ENCODE measurements at places on chromosomes 11 and 22.

DNA sequence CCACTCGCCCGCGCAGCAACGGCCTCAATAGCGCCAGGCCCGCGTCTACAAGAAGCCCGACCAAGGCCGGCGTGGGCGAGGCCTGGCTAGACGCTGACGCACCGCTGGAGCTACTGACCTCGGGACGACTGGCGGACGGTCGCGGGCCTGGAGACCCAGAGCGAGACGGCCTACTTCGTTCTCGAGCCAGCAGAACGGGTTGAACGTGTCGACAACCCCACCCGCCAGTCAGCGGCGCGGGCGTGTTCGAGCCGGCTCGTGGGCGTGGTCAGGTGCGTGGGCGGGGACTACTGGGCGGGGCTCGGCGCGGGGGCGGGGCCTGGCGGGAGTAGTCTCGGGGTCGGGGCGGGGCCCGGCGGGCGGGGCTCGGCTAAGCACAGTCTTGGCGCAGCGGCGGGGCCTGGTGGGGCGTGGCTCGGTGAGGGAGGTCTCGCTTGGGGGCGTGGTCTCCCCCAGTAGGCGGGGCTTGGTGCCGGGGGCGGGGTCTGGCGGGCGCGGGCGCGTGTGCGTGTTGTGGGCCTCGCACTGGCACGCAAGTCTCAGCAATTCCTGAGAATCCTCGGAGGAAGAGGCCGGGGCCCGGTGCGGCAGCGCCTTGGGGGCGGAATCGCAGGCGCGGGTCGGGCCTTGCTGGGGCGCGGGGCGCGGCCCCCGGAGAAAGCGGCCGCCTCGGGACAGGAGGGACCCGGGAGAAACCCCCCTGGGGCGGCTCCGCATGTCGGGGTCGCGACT is at the start of gene RNH1:
Gene RNH1, minus strand, starts transcription at position 248 of the 732 bp plus-strand sequence. CDS start 5,080 bp downstream, outside the sequence.
- peak; percentile 90 for DNase-seq

DNA sequence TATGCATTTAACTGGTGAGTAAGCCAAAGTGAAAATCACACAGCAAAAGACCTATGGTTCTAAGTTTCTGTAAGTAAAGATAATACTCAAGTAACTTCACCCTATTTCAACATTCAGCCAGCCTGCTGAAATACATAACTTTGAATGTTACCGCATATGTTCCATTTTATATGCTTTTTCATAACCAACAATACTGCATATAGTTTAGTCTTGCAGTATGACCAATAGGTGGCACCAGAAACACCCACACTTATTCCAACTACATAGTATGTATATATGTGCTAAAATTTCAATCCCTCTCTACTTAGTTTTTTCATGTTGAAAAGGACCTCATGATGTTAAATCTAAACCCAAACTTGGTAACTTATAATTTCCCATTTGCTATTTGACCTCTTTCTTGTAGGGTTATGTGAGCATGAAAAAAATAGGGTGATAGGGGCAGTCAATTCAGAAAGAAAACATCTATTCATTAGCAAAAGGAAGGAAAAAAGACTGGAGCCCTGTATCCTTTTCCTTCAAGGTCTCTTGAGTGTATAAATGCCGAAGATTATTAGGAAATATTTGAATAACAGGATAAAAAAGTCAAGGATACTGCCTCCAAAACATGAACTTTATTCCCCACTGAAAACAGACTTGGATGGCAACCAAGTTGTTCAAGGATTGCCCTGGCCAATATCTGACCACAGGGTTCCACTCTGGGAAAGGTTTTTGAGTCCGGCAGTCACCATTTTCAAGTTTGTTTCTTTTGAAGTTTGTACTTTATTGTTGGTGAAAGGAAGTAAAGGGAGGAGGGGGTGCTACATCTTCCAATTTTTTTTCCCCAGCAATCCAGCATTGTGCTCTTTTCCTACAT is 23.8 kb upstream of the FZD4 start:
- DNase-seq: peak; percentile 38

DNA sequence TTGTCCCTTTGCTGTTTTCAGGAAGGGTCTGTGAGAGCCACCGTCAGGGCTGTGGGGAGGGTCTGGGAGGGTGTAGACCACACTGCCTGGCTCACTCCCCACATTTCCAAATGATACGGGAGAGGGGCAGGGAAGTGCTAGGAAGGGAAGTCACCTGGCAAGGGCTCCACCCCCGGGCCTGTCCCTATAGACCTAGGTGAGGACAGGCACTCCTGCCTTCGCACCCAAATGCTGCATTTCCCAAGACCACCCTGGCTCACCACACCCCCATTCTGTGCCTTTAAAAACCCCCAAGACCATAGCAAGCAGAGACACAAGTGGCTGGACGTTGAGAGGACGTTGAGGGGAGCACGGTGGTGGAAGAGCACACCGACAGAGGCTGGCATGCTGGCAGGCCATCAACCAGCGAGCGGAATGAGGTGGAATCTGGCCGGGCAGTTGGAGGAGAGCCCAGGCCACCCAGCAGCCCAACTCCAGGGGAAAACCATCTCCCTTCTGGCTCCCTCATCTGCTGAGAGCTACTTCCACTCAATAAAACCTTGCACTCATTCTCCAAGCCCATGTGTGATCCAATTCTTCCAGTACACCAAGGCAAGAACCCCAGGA is 45.7 kb downstream of the GNB1L start:
- DNase-seq: no peak

DNA sequence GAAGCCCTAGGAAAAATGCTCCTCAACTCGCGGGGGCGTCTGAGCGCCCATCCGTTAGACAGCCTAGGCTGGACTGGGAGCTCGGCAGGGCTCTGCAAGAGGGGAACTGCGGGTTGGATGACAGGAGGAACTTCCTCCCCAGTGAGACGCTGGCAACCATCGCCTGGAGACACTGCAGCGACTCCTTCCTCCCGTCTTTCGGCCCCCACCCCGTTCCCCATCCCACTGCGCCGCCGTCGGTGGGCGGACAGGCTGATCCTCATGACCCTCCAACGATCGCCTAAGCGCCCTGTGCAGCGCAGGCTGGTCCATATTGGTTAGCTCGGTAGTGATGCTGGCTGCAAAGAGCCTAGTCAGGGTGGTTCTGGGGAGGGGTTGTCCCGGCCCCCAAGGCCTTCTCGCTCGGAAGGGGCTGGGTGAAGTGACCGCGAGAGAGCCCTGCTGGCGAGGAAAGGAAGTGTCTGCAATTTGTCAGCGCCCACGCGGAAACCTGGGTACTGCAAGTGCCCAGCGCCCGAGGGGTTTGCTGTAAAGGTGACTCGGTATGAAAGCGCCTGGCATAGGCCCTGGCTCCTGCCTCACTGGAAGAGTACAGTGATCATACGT is 638 bp downstream of the NRGN start:
- peak; percentile 38 for DNase-seq

- no peak for DNase-seq
Observed at GRCh38 chr11:13249992-13250391, 27.6 kb upstream of the BMAL1 start.

GRCh38 chr11:35419184-35419829 is at the start of gene SLC1A2:
Gene SLC1A2 (minus strand): TSS chr11:35419558. CDS start chr11:35418966, 592 bp downstream.
- peak; percentile 83 for DNase-seq

DNA sequence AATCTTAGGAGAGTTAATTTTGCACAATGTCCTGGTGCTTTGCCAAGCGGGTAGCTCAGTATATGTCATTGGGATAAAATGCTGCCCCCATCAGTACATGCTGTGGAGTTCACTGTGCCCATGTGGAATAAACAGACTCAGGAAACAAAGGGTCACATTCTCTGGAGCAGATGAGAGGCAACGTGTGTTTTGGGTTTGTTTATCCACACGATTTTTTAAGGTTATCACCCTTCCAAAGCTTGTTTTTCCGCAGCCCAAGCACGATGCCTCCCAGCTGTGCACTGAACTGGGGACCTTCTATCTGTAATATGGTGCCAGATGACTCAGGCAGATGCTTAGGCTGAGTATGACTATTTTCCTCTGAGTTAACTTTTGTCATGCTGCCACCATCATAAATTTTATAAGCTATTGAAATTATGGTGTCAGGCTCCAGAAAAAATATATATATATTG is 6.5 kb downstream of the OR4D6 start:
- no peak for DNase-seq

- DNase-seq: no peak
Observed at GRCh38 chr22:18055619-18056160, 22.1 kb upstream of the PEX26 start.

GRCh38 chr11:45318516-45318915 is 32.4 kb upstream of the SYT13 start:
- no peak for DNase-seq

DNA sequence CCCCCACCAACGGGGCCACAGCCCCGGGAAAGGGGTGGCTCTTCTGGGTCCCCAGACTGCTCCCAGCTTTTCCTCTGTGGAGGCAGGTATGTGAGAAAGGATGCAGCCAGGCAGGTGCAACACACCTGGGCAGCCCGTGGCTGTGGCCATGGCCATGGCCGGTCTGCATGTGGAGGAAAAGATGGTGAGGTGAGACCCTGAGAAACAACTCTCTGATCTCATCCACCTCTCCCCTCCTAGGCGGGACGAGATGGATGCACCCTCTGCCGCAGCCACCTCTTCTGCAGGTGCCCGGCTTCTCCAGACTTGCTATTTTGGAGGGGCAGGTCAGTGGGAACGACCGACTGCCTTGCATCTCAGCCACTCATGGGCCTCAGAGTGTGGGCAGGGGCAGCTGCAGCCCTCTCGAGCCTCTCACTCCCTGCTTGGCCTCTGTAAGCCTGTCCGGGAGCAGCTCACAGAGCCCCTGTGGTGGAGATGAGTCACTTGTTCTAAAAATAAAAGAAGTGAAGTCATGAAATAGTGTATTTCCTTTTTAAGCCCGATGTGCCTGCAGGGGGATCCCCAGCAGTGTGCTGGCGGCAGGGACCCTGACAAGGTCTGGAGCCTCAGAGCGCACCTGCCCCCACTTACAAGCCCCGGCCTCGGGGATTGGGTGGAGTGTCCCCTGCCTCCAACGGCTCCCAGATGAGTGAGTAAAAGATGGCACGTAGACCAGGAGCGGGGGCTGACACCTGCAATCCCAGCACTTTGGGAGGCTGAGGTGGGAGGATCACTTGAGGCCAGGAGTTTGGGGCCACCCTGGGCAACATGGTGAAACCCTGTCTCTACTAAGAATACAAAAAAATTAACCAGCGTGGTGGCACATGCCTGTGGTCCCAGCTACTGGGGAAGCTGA is 10.7 kb downstream of the SMIM38 start:
- DNase-seq: no peak

GRCh38 chr11:6417907-6418556 is 862 bp downstream of the APBB1 start:
- no peak for DNase-seq

DNA sequence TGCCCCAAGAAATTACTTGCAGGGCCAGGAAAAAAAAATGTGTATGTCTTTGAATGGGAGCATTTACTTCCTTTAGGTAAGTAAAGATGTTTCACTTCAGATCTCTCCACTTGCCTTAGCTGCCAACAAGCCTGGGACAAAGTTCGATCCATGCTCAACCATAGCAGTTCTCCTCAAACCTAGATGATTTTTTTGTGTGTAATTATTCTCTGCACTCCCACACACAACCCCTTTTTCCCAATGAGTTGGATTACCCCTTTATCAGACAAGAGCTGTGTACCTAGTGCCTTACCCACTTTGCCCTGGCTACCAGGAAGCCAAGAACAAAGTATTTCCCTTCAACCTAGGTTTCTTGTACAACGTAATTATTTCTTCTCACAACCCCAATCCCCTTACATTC is 35.6 kb downstream of the TPBGL start:
- no peak for DNase-seq

DNA sequence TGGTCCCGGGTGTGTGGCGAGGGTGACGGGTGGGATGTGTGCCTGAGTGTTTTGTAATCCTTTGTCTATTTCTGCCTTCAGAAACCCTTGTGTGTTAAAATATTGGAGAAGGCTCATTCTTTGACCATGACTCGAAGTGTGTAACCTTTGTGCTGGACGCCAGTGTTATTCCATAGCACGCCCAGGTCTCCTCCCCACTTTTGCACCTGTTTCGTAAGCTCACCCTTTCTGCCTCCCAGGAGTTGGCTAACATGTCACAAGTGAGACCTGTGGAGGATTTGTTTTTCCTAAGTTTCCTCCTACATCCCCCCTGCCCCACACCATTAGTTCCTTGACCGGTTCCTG is 382 bp downstream of the C11orf54 start:
- DNase-seq: no peak

DNA sequence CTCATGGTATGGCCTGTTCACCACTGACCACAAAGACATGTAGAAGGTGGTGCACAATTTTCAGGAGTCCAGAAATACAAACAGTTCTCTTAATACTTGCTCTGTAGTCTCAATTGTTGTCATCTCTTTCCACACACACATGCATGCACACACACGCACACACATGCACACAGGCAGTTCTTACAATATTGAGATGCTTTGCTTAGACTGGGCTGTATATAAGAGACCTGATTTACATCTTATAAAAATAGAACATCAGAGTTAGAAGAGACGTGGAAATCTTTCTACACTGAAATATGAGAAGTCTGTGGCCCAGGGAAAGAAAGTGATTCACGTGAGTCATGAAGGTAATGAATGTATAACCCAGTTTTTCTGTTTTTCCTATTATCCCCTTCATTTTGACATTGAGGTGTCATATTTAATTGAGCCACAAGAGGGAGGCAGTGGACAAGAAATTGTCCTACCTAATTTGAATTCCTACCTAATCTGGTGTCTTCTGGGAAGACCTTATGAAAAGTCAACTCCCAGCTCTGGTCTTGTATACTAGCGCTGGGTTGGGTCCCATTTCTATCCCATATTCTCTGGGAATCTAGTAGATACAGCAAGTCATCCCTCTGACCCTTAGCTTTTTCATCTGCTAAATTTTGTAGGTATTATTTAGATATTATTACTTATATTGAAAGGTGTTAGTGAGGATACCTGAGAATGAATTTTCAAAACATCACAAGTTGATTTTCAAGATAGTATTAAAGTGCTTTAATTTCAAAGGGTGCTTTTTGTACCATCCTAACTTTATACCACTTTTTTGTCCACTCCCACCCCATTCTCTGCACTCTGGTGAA is 14.9 kb upstream of the MS4A4A start:
- DNase-seq: peak; percentile 32

GRCh38 chr11:121463689-121464335 is 11.0 kb upstream of the SORL1-AS1 start:
- DNase-seq: no peak

- DNase-seq: no peak
Observed at GRCh38 chr11:84526250-84526649, 1100.9 kb downstream of the DLG2 start.

DNA sequence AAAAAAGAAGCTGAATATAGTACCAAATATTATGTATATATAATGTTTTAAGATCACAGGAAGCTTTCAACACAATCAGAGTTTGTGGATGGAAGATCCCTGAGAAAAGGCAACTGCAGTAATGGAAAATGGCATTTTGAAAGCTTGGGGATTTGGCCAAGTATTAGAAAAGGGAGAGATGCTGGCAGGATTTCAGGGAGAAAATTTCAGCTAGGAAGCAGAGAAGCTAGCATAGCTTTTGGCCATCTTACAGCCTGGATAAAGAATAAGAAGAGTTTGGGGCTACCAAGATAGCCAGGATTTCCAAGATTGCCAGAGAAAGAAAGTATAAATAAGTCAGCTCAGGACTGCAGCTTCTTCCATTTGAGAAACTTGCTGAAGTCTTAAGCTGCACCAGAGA is 440.8 kb upstream of the LUZP2 start:
- no peak for DNase-seq

DNA sequence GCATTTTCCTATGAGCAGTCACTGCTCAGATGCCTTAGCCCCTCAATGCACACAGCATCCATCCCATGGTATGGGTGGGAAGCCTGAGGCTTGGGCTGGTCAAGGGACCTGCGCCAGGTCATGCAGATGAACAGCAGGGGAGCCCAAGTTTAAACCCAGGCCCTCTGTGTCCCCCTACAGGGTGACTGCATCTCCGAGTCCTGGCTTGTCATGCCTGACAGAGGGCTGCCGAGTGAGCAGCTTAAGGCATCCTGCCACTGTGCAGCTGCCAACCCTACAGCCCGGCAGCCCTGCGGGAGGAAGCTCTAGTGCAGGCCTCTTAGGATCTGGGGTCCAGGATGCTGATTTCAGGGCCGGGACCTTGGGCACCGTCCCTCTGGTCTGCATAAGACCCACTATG is 10.0 kb downstream of the IL2RB start:
- DNase-seq: no peak
